ENCODE measurements at places on chromosomes 2 and 18.

GRCh38 chr18:75204732-75205513 lies 4.0 kb downstream of the PTGR3 start:
- DNase-seq = no peak

GRCh38 chr2:8355102-8355859 lies 326.6 kb upstream of the ID2 start:
- DNase-seq = no peak

DNA sequence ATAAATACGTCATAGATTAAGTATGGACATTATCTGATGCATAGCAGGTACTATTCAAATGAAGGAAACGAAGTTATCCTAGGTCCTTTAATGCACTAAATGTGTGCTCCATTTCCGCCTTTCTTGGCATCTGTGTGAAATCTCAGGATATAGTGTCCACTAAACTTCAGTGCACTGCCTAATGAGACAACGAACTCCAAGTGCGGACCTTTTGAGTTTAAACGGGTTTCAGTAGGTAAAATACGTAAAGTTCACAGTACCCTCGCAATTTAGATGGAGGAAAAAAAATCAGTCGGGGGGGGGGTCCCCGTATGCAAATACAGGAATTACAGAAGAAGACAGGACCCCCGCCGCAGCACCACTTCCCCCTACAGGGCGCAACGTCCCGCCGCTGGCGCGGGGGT lies 729 bp upstream of the REL start:
- peak; percentile 39 for DNase-seq

GRCh38 chr2:620004-620403 lies 57.2 kb downstream of the TMEM18 start:
- no peak for DNase-seq

GRCh38 chr2:226366920-226367319 lies 432.7 kb downstream of the IRS1 start:
- no peak for DNase-seq

DNA sequence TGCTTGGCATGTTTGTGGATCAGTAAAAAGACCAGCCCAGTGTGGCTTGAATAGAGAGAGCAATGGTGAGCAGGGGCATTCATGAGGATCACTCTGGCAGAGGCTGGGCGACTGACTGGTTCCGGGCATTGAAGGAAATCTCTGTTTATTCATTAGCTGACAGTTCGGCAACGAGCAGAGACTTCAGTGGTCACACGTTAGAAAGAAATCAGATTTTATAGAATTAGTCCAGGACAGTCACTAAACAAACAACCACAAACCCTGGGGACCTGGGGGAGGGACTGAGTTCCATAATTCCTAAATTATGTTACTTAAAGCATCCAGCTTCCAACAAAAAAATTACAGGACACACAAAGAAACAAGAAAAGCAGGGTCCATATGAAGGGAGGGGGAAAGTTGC lies 72.5 kb downstream of the NOL10 start:
- DNase-seq = no peak

GRCh38 chr2:112184121-112184520 lies 45.9 kb downstream of the FBLN7 start:
- DNase-seq = no peak

DNA sequence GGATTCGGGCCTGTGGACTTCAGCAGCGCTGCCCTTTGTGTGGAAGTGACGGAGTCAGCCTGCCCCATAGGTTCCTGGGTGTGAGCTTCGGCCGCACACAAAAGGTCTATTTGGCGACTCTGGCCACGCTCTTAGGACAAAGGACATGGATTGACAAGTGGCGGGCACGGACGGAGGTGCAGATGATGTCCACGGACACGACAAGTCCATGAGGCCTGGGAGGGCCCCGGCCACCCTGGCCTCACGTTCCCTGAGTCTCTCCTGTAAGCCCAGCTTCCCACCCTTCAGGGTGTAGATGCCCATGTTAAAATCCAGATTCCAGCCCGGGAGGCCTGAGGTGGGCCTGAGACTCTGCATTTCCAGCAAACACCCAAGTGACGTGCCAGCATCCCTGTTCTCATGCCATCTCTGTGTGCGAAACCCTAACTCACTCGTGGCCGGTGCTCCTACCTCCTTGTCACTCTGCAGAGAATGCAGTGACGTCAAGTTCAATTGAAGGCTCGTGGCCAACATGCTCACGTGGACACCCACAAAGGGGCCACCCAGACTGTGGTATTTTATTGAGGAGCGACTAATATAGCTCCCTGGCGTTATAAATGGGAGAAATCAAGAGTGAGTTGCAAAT lies 111.7 kb downstream of the RTP5 start:
- DNase-seq = no peak

DNA sequence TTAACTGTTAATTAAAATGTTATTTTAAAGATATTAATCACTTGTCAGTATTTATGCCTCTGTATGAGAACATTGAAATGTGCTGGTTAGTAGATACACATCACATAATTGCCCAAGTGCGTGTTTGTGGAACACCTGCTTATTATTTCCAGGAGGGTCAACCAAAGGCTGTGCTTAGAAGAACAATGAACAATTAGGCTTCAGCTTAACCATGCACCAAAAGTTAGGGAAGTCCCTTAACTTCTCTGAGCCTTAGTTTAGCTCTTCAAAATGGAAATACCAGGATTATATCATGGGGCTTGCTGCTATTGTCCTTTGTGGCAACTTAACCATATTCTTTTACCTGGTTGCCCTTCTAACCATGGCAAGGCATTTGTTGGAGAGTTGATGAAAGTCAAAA lies 43.0 kb upstream of the PLA2R1 start:
- no peak for DNase-seq

DNA sequence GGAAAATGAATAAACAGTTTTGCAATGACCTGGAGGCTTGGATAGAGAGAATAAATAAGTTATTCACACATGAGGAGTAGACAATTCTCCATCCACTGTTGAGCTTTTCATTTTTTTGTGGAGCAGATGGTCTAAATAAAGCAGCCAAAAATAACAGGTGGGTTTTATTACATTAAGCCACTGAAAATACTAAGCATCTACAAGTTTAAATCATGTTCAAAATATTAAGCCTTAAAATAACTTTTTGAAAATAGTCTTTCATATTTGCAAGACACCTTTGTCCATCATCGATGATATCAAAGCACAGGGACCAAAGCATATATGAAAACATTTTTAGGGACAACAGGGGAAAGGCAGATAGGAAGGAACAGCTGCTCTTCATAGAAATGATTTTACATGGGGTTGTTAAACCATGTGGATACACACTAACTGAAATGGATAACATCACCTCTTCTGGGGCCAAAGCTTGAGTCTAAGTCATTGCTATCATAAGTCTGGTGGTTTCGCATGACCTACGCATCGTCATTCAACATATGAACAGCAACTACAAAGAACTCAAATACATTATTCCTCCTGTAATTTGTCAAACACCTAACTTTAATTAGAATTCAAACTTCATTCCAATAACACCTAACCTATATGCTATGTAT lies 197.6 kb upstream of the CHST9 start:
- DNase-seq = no peak

GRCh38 chr18:36327352-36328316 lies 30.1 kb downstream of the FHOD3 start:
- DNase-seq = no peak

DNA sequence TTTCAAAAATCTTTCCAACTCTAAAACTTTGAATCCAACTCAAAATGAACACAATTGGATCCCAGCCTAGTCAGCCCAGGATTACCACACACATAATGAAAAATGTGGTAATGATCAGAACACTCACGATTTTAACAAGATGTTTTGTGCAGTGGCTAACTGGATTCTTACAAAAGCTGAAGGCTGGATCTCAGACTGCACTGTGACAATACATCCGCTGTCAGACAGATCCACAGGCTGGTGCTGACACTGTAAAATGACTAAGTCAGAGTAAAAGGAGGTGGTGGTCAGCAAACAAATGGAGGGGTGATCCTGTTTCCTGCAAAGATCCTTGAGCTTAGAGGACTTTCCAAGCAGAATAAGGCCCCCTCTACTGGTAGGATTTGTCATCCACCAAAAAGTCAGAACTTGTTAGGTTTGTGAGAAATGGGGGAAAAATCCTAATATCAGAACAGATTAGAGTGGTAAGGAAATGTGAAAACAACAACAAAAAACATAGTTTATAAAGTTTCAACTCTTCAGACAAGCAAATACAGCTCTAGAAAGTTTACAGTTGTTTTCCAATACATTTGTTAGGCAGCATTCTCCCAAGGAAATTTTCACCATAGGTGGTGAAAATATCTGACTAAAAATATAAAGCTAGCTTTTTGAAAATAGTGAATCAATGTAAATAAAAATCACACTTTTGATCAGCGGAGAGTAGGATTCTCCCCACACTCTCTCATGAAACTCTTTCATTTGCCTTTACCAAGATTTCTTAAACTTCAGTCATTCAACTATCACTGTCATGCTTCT lies 211.9 kb downstream of the AGPS start:
- DNase-seq = no peak

GRCh38 chr18:42296192-42296591 lies 341.2 kb downstream of the PIK3C3 start:
- DNase-seq = no peak

GRCh38 chr2:205171261-205171940 lies 510.9 kb upstream of the NRP2 start:
- no peak for DNase-seq

DNA sequence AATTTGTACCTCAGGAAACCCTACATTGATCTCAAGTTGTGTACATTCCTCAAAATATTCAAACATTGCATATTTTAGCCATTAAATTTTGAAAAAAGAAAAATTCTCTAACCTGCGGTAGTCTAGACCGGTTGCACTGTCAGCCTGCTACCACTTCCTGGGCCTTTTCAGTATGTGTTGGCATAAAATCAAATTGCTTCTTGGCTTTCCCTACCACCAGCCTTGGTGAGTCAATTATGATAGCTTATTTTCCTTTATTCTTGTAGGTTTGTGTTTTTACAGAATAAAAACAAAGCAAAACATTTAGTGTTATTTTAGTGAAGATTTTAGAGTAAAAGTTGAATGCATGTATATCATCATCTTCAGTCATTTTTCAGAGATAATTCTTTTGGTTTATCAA lies 61.2 kb downstream of the FAM171B start:
- no peak for DNase-seq

DNA sequence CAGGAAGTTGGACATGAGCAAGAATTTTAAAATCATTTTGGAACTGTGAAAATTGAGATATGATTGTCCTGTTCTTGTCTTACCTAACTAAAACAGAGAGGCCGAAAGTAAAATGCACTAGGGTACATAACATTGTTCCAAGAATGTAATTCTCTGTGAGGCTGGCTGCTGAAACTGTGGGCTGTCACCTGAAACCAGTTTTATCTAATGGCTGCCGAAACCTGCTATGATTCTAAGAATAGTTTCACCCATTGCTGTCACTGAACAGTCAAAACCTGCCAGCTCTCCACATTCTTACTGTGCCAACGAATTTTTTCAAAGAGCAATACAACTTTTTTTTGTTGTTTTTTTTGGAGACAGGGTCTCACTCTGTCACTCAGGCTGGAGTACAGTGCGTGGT lies 119.3 kb upstream of the ZSWIM2 start:
- no peak for DNase-seq

DNA sequence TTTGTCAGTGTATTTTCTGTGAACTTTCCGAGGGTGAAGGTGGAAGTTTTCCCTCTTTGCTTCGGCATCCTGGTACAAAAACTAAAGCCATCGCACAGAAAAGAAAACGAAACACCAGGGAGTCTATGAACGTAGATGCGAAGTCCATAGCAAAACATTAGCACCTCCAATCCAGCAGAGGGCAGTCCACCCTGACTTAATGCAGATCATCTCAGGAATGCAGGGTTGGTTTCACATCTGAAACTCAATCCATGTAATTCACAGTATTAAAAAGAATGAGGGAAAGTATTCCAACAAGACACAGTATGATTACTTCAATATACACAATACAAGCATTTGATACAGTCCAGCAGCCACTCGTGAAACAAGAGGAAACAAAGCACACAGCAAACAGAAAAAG lies 70.8 kb downstream of the RTP5 start:
- DNase-seq = no peak

Data from substantia nigra (tissue), 51 donors.